ENCODE measurements at places on chromosomes 5 and 9.

GRCh38 chr9:135644631-135645218 lies 5.4 kb upstream of the GLT6D1 start:
- no peak for ATAC-seq

GRCh38 chr9:34929506-34930102 lies 28.5 kb upstream of the PHF24 start:
- ATAC-seq, result no peak

GRCh38 chr5:36741128-36741527 lies 134.7 kb downstream of the SLC1A3 start:
- ATAC-seq, result no peak

GRCh38 chr9:33044677-33045282 lies 19.7 kb downstream of the DNAJA1 start:
- ATAC-seq, result peak; percentile 62

DNA sequence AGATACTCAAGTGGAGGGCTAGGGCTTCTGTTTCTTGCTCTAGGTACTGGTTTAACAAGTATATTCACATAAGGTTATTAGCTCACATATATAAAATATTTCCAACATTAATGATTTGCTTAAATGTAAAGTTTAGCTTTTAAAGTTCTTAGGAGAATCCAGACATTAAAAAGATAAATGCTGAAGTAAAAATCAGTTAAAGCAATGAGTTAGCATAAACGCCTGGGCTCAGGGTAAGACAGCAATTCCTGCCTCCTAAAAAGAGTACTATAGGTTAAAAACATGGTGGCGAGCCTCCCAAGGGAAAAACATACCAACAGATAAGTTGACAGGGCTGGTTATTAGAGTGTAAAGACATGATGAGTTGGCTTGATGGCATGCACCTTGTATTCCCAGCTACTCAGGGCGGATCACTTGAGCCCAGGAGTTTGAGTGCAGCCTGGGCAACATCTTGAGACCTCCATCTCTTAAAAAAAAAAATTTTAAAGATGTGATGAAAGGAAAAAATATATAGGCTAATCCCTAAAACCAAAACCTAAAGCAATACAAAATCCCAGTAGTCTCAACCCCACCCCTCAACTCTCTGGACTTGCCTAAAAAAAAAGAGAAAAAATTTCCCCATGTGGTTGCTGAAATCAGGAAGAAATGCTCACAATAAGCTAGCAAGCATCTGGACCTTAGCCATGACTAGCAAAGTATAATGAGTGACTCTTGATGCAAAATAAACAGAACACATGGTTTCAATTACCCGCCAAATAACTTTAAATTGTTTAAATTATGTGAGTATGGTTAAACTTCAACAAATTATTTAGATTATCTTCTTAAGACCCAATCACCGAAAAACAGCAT lies 3.6 kb downstream of the GOLPH3 start:
- no peak for ATAC-seq

DNA sequence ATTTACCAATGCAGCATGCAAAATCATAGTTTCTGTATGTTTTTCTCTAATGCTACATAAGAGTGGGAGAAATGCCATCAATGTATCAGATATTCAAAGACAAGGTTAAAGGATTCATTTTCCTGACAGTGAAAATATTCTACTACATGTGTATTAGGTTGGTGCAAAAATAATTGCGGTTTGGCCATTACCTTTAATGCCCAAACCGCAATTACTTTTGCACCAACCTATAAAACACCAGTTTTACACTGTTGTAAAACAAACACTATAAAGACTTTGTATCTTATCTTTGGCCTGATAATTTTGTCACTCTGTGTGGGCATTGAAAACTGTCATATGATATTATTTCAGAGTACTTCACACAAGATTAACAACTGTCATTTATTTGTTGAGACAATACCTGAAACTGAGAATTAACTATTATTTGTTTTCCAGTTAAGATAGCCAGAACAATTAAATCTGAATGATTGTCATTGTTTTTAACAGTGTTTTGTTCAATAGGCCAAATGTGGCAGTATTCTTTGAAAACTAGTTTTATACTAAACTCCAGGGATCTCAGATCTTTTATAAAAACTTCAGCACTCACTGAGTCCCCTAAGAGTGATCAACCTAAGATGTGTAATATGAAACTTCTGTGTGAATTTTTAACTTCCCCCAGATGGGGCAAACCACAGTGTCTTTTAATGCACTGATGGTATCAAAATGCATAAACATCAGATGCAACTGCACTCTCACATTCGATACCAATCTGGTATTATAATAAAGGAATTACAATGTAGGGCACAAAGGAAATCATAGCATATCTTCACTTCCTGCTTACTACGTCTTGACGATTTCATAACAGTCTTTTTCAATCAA lies 53.8 kb upstream of the FBN2 start:
- no peak for ATAC-seq

GRCh38 chr9:15453956-15454355 lies 31.3 kb downstream of the SNAPC3 start:
- ATAC-seq, result no peak

- ATAC-seq, result no peak
These were observed 336.3 kb downstream of the IRX1 start for GRCh38 chr5:3931976-3932375.

GRCh38 chr5:67255881-67256280 lies 59.3 kb upstream of the CD180 start:
- no peak for ATAC-seq
